ENCODE measurements at places on chromosomes 4 and X.

GRCh38 chr4:26321373-26322221, 783 bp downstream of the RBPJ start:
- DNase-seq, result no peak

DNA sequence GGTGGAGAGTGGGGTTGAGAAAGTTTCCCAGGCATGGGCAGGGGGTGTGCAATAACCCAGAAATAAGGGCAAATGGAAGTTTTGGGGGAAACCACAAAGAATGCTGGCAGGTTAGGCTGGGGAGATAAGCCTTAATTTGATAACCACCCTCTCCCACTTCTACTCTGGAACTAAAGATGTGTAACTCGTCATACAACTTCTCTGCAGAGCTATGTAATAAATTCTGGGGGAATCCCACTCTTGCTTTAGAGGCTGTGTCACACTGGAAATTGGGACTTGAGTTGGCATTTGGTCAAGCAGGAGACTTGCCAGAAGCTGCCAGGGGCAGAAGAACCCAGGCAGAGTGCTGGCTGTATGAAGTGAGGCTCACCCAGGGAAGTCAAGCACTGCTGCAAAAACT, 170.9 kb upstream of the CPEB2 start:
- DNase-seq, result no peak

GRCh38 chr4:137541181-137541580, 8.9 kb upstream of the PCDH18 start:
- DNase-seq, result no peak

DNA sequence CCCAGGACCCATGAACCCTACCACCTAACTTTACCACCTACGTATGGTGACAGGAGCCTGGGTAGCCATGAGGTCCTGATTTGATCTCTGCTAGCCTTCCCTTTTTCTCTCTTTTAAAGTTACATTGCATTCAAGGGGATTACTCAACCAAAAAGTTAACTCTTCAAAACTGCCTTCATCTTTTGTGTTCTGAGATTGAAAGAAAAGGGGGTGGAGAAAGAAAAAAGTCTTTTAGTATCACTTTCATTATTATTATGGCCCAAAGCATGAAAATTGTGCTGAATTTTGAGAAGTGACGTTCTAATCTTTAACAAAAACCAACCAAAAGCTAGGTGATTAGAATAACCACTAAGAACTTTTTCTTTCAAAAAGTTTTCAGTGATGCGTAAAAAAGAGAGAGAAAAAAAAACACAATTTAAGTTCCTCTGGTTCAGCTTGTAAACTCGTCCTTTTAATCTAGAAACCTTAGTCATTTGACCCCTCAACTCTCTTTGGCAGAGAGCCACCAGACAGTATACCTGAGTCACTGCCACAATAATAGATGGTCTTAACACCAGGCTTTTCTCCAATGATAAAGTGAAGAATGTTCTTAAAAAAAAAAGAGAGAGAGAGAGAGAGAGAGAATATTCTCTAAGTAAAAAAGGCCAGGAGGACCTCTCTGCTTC, 347.4 kb upstream of the FGF13 start:
- no peak for DNase-seq

DNA sequence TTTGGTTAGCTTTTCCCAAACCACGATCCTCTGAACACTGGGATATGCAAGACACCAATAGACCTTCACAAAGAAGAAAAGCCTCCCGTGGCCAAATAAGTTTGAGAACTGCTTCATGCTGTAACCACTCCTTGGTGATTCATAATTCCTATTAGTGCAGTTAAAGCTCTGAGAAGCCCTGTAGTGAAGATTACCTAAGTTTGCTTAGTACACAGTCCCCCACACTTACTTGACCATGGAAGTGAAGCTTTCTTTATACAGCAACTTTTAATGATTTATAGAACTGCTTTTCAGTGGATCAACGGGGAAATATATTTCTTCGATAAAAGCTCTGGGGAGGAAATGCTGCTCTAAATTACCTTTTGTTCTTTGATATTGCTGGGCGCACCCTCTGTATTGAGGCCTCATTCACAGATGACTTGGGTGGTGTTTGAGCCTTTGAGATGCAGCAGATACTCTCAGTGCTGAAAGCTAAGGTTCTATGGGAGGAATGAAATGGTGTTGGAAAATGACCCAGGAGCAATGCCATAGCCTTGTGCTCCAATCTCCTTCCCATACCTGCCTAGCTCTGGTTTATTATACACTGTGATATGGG, 67.4 kb downstream of the CBLL2 start:
- no peak for DNase-seq

DNA sequence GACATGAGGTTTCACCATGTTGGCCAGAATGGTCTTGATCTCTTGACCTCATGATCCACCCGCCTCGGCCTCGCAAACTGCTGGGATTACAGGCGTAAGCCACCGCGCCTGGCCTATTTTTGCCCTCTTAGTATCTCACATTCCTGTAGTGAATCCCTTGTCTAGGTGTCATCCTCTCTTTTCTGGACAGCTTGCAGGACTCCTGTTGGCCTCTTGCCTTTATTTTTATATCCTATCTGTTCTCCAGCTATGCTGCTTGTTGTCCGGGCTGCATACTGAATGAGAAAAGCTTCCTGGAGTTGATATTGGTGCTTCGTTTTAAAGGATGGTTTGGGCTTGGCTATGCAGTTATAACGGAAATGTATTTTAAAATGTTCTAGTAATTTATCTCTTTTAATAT, 148.6 kb downstream of the TLL1 start:
- DNase-seq, result no peak

GRCh38 chr4:6873291-6873690, 36.3 kb upstream of the TBC1D14 start:
- no peak for DNase-seq

Measured in GM04504 (cell line).